Pons (tissue), 1 donor: ENCODE measurements at places on chromosomes 1 and 21.

- no peak for DNase-seq
These were observed 11.7 kb upstream of the ECE1 start for GRCh38 chr1:21301794-21302440.

DNA sequence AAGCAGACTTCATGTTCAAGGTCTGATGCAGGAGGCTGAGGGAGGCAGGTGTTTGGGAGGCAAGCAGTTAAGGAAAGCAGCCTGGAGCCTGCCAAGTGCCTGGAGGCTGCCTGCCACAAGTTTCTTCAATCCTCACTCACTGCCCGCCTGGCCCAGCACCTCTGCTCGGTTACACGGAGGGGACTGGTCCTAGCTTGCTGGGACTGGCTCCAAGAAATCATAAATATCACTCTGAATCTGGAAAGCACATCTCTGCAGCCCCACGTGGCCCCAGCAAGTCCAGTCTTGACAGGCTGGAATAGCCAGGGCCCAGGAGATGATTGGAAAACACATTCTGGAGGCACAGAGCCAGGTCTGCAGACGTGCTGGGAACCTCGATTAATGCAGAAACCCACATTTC is 83.9 kb downstream of the BCAR3 start:
- no peak for DNase-seq

DNA sequence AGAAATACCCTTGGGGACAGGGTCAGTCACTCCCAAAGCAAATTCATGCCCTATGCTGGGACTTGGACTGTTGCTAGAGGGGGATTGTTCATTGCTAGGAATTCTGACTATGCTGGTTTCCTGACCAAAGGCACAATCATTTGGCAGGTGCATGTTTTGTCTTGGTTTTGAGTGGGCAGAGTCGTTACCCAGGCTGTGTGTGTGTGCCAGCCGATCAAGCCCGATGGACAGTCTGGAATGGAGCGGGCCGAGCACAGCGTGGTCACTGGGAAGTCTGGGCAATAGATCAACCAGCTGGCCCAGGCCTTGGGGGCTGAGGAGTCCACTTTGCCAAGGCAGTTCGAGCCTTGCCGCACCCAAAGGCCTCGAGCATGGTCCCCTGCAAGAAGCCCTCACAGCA is 60.9 kb downstream of the HTR6 start:
- DNase-seq = no peak

GRCh38 chr1:28328228-28328648 is 602 bp upstream of the MED18 start:
- no peak for DNase-seq

DNA sequence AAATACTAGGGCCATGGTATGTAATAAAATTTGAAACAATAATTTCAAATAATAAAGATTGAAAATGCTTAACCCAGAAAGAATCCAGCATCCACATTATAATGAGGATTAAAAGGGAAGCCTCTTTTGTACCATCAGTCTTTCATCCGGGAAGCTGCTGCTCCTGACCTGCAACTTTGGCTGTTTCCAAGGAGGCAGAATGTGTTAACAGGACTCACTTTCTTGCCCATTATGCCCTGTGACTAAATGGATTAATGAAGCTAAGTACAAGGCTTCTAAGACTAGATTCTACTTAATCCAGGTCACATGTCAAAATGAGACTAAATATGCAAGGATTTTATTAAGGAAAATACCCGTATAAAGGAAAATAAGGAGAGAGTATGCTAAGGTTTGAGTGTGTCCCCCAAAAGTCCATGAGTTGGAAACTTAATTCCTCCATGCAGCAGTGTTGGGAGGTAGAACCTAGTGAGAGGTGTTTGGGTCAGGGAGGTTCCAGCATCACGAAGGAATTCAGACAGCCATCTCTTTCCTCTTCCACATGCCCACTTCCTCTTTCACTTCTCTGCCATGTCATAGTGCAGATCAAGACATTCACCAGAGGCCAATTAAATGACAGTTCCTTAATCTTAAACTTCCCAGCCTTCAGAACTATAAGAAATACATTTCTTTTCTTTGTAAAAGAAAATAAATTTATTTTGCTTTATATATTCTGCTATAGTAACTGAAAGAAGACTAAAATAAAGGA is 27.7 kb downstream of the FMO2 start:
- peak; percentile 56 for DNase-seq

DNA sequence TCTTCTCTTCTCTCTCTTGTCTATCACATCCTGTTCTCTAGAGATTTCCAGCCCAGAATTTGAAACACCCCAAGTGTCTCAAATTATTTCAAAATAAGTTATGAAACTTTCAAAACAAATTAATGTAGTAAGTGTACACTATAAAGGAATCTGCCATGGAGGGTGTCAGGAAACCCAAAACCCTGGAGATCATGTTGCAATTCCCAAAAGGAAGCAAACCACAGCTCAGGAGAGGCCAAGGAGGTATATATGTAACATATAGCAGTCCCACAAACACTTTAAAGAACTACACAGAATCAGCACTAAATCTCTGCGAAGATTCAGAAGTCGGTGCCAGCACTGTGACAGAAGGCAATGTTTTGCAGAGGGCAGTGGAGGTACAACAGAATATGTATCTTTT is 26.6 kb downstream of the PTPN14 start:
- no peak for DNase-seq

- DNase-seq = no peak
These were observed 19.0 kb downstream of the MAPKAPK2 start for GRCh38 chr1:206703661-206704060.

DNA sequence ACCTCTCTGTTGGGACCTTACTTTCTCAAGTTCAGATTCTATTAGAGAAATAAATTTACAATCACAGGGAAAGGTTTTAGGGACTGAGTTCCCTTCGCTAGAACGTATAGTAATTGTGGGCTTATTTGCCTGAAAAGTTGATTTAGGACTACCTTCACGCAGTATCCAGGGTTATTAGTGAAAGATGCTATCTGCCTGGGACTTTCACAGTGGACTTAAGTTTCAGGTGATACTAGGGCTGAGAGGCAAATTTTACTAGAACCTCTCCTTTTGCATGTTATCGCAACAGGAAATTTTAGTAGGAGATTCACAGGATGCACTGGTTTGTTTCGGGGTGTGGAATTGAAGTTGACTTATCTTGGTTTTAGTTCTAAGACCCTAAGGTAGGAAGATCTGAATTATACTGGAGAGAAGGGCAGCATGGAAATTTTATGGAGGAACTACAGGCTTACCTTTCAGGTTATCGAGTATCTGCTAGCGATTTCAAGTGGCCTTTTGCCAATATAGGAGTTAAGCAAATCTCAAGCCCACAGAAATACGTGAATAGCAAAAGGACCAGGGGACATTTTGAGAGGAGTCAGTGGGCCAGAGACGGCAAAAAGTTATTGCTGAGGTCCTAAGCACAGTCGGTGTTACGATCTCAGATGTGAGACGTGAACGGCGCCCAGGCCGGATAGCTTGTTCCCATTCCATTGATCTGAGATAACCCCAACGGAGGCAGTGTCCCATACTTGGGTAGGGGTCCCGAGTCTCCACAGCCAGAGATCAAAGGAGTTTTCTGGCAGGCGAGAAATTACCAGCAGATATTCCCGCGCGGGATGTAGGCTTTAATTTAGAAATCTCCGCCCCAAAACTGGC is 723 bp upstream of the GNAI3 start:
- DNase-seq = peak; percentile 47
